Fibroblast of the aortic adventitia (primary cell): ENCODE measurements at places on chromosomes 16 and 17. TPM values are rescaled to one million over a fixed set of nuclear protein-coding genes. Genes with fewer than 3 reads are reported as not detected.

The MMP15 gene
- total RNA-seq: 1.3 and 2.4 TPM in 2 replicates

The PRM1 gene
- not detected in 2 replicates for total RNA-seq

The HLF gene
- total RNA-seq: 4.4 TPM in 1 of 2 replicates, not detected in the other

The AMDHD2 gene
- 59.9 and 74.3 TPM in 2 replicates for total RNA-seq

The COX10 gene
- 6.4 and 19.2 TPM in 2 replicates for total RNA-seq
